ENCODE measurements at places on chromosomes 5 and 9.

DNA sequence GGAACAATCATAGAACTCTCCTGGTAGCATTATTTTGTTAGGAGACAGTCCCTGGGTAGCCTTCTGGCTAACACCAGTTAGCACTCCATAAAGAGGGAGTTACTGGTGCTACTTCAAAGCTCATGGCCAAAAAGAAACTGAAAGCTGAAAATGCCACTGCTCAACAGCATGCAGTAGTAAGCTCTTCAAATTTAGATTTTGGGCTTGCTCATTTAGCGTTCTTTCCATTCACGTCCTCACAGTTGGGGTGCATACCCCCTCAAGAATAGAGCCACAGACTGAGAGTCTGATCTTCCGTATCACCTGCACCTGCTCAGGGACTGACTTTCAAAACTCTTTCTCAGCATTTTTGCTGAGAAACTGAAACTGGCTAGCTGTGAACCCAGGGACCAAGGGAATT, 24.7 kb downstream of the NTRK2 start:
- no peak for DNase-seq

GRCh38 chr5:173327084-173327947, 898 bp downstream of the STC2 start:
- peak; percentile 67 for DNase-seq

GRCh38 chr9:73132034-73132776, 19.5 kb upstream of the ANXA1 start:
- peak; percentile 88 for DNase-seq

- peak; percentile 20 for DNase-seq
Observed at GRCh38 chr5:95284572-95285408, at the start of gene MCTP1. MCTP1 (minus strand) TSS chr5:95285094.

DNA sequence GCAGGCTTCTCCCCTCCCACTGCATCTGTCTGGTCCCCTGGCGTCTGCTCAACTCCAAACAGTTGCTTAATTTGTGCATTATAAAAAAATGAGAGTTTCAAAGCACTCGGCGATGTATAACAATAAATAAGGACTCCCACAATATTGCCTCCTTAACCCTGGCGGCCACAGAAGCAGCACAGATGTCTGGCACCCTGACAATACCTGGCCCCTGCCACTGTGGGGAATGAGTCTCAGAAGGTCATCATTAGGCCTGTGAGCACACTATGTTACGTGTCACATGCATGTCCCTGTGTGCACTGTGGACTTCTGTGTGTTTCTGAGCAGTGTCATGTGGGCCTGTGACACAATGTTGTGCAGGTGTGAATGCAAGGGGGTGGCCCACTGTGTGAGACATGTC, 236.5 kb downstream of the PBX3 start:
- no peak for DNase-seq

DNA sequence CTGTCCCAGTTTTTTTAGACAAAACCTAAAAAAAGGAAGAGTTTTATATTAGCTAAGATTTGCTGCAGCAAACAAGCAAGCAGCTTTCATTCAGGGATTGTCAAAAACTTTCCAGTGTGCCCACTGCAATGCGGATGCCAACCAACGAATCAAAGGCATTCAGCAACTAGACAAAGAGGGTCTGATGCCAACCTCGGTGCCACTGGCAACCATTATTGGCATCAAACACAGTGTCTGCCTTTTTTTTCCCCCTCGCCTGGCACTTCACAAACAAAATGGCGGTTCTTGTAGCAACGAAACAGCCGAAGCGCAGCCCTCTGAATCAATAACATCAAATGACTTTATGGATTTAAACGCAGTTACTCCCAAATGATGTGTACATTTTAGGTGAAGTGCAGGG, 10.4 kb downstream of the NFIB start:
- no peak for DNase-seq

- DNase-seq, result no peak
Observed at GRCh38 chr9:134247918-134248631, 78.2 kb upstream of the RXRA start.

- no peak for DNase-seq
Observed at GRCh38 chr5:176181271-176181855, 56.9 kb upstream of the SIMC1 start.

GRCh38 chr5:2011481-2012411, 129.0 kb upstream of the IRX4 start:
- no peak for DNase-seq

DNA sequence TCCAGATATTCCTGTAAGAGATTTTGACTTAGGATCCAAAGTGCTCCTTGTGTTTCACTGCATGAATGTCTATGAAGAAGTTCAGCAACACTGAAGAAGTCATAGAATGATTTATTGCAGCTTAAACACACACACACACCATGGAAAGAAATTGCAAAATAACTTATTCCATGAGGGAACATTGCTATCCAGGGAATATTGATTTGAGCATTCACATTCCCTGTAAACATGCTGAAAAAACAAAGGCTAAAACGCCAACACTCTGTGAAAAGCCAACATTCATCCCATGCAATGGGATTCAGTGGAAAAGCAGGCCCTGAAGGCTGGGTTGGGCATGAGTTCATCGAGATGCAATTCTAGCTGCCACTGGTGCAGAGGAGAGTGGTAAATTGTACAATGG, 109.6 kb upstream of the CXCL14 start:
- no peak for DNase-seq

DNA sequence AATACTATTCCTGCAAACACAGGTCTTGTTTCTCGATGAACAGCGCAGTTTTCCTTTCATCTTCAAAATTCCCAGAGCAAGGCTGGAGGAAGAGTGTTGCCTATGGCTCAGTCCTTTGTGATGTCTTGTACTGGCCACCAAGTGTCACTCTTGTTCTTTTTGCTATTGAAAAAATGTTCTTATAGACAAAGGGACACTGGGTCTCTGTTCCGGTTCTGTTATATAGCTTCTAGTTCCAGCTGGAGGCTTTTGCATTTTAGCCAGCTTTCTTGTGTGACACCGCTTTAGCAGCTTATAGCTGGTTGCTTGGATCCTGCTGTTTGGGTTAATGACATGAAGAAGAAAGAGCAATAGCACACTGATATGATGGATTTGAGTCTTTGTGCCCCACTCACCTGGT, 343.7 kb upstream of the KCNN2 start:
- DNase-seq, result peak; percentile 47

- DNase-seq, result no peak
Observed at GRCh38 chr9:120735415-120736126, 21.3 kb upstream of the MEGF9 start.

GRCh38 chr9:98356326-98356725, 100.9 kb upstream of the TBC1D2 start:
- DNase-seq, result no peak

DNA sequence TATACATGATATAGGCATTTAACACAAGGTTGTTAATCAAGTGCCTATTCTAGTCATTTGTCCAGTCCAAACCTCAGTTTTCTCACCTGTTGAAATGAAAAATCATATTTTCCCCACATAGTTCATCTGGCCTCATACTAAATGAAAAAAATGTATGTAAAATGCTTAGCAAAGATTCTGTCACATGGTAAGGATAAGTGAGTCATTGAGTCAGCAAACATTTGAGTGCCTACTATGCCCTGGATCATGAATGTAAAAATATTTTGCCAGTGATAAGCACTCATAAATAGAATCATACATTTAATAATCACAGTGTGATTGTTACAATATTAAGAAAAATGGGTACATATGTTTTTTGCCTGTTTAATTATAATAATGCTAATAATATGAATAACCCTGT, 181.2 kb upstream of the PAPPA start:
- peak; percentile 16 for DNase-seq

DNA sequence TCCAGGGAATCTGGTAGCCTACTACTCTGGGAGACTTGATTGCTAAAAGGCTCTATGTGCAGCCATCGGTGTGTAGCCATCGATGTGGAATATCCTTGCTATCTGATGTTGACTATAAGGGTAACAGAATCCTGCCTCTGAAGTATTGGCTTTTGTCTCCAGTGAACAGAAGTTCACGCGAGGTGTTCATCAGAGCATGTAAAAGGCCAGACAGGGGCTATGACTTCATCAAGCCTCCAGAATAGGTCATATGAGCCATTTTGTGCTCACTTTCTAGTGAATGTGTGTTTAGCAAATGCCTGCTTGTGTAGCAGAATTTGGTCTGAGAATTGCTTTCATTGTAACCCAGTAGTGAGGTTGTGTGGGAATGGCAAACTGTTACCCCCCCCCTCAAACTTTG, 66.8 kb upstream of the RAD23B start:
- DNase-seq, result no peak

DNA sequence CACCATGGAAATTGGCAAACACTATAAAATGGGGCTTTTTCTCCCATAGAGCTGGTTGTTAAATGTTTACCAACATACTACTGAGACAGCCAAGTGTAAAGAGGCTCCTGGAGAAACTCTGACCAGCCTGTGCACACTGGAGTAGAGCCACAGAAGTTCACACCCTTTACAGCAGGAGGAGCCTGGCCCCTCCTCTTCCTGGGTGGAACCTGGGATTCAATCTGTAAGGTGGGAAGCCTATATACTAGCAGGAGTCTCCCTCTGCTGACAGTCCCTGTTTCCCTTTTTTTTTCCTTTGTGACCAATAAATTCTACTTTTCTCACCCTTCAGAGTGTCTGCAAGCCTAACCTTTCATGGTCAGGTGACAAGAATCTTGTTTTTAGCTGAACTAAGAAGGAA, 10.4 kb upstream of the SLC30A5 start:
- peak; percentile 32 for DNase-seq

- no peak for DNase-seq
Observed at GRCh38 chr5:3161672-3162071, 410.2 kb upstream of the IRX2 start.

GRCh38 chr5:44046619-44047364, 342.4 kb downstream of the FGF10 start:
- no peak for DNase-seq

- peak; percentile 63 for DNase-seq
Observed at GRCh38 chr5:33850100-33850594, 41.6 kb downstream of the ADAMTS12 start.

- no peak for DNase-seq
Observed at GRCh38 chr5:59198832-59199231, 616.0 kb downstream of the RAB3C start.

GRCh38 chr5:68457285-68457684, 241.7 kb downstream of the PIK3R1 start:
- DNase-seq, result no peak

DNA sequence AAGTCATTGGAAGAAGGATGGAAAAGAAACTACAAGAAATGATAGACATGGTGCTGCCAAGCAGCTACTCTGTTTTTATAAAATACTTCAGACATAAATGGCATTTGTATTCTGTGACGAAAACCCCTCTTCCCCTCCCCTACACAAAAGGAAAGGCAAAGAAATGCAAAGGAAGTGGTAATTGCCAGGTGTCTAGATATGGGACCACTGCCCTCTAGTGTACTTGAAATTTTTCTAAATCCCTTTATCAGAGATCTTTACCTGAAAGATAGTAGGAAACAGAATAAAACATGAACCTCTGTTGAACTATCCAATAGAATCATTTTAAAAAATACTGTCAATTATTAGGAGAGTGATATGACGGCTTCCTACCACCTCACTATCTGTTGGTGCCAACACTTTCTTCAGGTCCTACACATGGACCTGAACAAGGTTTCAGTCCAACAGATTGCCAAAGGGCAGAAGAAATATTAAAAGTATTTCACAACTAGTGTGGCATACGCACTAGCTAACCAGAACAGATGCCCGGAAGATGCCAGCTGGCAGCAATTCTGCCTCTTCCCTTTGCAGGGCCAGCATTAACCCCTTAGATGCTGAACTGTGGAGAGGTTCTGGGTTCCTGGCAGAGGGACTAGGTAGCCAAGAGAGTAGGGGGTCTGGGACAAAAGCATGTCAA, 104.1 kb downstream of the TSSK1B start:
- DNase-seq, result no peak

DNA sequence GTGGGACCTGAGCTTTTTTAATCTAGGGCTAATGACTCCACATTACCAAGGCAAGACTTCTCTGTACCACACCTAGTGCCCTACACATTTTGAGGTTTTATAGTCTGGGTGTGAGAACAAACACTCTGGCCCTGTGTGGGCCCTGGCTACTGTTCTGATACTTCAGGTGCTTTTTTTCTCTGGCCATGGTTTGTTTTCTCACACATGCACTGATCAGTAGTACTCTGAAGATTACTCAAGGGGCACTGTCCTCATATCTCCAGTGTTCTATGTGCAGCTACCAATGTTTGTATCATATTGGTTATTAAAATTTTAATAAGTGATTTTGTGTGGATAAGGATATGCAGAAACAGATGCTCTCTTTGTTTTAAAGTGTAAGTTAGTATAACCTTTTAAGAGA, 5.9 kb upstream of the C9orf40 start:
- DNase-seq, result no peak

DNA sequence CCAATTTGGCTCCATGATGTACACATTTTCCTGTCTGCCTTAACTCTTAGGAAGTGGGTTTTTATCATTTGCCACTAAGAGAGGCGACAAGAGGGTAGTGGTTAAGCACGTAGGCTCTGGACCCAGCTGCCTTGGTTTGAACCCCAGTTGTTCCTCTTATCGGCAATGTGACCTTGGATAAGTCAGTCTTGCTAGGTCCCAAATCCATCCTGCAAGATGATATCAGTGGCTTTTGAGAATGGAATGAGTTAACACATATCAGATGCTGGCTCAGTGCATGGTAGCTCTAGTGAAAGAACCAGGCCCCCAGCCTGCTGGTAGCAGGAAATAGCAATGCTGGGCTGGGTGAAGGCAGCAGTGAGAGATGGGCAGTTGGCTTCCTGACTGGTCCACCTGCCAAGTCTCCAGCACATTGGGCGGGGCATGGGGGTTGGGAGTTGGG, 72.5 kb downstream of the STK10 start:
- no peak for DNase-seq

GRCh38 chr9:129351642-129352145, 173.6 kb upstream of the IER5L start:
- DNase-seq, result no peak

DNA sequence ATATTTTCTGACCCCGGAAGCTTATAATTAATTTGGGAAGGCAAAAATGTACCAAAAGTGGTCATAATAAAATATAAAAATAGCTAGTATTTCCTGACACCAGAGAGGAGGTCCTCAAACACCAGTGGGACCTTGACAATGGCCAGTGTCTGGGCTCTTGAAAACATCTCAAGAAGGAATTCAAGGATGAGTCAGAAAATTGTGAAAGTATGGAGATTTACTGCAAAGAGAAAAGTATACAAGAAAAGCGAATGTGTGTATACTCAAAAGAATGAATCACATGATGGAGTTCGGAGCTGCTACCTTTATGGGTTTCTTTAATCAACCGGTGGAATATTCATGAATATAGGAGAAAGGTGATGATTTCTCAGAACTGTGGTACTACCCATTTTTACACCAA, 1709.0 kb upstream of the WWC1 start:
- DNase-seq, result no peak
